ENCODE measurements at places on chromosomes 7 and 10.

GRCh38 chr7:116188-116981, 76.0 kb upstream of the FAM20C start:
- no peak for DNase-seq

DNA sequence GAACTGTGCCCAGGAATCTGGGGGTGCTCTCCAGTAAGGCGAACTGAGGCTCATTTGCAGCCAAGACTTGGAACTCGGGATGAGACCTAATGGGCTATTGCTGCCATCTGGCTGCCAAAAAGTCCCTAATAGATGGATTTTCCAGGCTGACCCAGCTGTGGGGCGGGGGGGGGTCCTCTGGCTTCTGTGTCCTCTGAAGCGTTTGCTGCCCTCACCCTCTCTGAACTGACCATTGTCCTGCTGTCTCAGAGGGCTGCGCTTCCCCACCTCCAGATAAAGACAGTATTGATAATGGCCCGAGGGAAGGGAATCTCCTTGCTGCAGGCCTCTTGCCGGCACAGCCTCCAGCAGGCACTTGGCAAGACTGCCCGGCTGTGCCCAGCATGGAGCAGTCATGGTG, 46.6 kb downstream of the CLEC2L start:
- no peak for DNase-seq

- DNase-seq = no peak
These were observed 188.3 kb upstream of the AKR1E2 start for GRCh38 chr10:4637657-4638056.

GRCh38 chr7:155885167-155886155, 73.2 kb upstream of the SHH start:
- DNase-seq = no peak

DNA sequence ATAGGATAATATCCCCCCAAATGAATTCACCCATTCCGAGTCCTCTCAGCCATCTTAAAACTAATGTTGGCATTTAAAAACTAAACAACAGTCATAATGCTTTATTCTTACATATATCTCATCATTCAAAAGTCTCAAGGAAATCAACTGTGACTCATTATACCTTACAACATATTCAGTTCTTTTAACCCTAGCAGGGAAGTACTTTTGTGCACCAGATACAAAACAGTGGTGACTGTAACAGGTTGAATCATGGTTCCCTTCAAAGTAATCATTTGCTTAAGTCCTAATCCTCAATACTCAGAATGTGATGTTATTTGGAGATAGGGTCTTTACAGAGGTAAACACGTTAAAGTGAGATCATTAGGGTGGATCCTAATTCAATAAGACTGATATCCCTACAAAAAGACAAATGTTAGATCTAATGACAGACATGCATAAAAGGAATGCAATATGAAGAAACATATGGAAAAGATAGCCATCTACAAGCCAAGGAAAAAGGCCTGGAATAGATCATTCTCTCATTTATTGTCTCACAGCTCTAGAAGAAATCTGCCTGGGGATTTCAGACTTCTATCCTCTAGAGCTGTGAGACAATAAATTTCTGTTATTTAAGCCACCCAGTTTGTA, 42.3 kb downstream of the RELN start:
- DNase-seq = no peak

GRCh38 chr7:27359181-27360125, 116.9 kb downstream of the EVX1 start:
- DNase-seq = no peak

- DNase-seq = no peak
These were observed 16.1 kb upstream of the XPNPEP1 start for GRCh38 chr10:109939315-109939961.

- DNase-seq = no peak
These were observed 155.8 kb downstream of the MLLT10 start for GRCh38 chr10:21689881-21690280.

DNA sequence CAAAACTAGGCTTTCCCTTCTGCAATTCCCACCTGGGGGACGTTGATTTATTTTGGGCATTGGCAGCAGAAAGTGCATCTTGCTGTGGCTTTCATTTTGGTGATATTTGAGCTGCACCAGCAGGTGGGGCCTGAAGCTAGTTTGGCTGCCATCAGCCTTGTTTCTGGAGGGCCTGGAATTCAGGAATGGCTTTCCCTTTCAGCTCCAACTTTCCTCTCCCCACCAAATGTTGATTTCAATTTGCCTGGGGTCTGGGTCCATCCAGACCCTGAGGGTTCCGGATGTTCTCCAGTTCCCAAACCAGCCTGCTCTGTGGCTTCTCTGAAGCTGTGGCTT, 640.4 kb downstream of the TYW1 start:
- DNase-seq = no peak
